MCF 10A (cell line): ENCODE measurements at places on chromosomes 13 and 19. TPM values are rescaled to one million over a fixed set of nuclear protein-coding genes. Genes with fewer than 3 reads are reported as not detected.
A peak's percentile ranks its signal among the peaks of the same experiment; 100 is the strongest.

Gene KLF1
- total RNA-seq, result not detected in 2 replicates

- peak; percentile 78 for DNase-seq
These were observed 84.3 kb downstream of the IER2 start for GRCh38 chr19:13234518-13234917.

GRCh38 chr13:51823359-51823758, 19.4 kb upstream of the DHRS12 start:
- no peak for DNase-seq

Gene FGF21
- total RNA-seq, result 0.49 and 0.93 TPM in 2 replicates

Gene PCP2
- not detected in 2 replicates for total RNA-seq

DNA sequence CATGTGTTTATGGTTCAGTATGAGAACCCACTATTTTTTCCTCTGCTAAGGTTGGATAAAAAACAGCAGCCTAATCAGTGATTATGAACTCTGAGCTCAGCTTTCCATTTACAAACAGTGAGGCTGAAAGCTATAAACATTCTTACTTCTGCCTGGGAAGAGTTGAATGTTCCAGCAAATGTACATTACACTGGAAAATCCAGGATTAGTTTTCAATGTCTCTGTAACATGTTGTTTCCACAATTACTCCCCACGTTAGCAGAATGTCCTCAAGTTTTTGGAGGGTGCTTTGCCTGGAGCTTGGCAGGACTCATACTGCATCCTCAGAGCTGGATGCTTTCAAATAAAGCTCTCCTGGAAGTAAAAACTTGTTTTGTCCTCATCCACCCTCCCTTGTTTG, 150.4 kb downstream of the POSTN start:
- DNase-seq, result no peak

Gene ZNF540
- 1.1 TPM in 2 replicates for total RNA-seq

GRCh38 chr19:28103921-28104320, 1109.0 kb downstream of the UQCRFS1 start:
- DNase-seq, result no peak

- no peak for DNase-seq
These were observed 1.3 kb downstream of the SOX21 start for GRCh38 chr13:94710881-94711560.

DNA sequence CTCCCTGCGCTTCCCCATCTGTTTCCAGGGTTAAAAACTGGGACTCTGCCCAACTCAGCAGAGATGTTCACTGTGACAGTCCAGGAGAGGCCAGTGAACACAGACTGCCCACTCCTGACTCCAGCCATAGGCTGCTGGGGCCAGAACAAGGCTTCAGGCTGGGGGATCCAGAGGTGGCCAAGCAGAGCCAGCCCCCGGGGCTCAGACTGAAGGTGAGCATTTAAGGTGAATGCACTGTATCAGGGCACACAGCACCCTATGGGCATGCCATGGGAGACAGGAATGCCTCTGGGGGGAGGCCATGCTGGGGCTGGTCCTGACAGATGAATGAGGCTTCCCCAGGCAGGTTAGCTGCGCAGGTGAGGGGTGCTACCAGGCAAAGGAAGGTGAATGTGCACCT, 96.4 kb downstream of the TUBA3C start:
- DNase-seq, result no peak

Gene ZNF610
- total RNA-seq, result not detected in 2 replicates

DNA sequence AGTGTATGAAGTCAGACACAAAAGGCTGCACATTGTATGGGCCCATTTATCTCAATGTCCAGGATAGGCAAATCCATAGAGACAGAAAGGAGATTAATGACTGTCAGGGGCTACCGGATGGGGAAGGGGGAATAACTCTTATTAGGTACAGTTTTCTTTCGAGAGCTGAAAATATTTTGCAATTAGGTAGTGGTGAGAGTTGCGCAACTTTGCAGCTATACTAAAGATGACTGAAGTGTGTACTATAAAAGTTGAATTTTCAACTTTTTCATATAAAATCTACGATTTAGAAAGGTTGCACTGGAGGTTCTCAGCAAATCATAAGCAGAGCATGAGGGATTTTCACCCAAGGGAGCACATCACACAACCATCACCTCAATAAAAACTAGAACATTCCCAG, 16.1 kb upstream of the SLC15A1 start:
- DNase-seq, result peak; percentile 21
